ENCODE measurements at places on chromosomes 7 and 10. TPM values are rescaled to one million over a fixed set of nuclear protein-coding genes. Genes with fewer than 3 reads are reported as not detected.

Gene COL26A1
- polyA plus RNA-seq, result 0.11 TPM

Gene C10orf67
- 0.27 TPM for polyA plus RNA-seq

Gene CHST12
- 17.9 TPM for polyA plus RNA-seq

Gene CSGALNACT2
- 5.1 TPM for polyA plus RNA-seq

Gene GRM3
- 0.05 TPM for polyA plus RNA-seq

Gene SDHAF3
- polyA plus RNA-seq, result 20.3 TPM

Gene SEMA4G
- polyA plus RNA-seq, result 3.2 TPM

Gene CNNM1
- polyA plus RNA-seq, result 0.20 TPM

Gene RET
- polyA plus RNA-seq, result 0.59 TPM

Gene KLF14
- 0.09 TPM for polyA plus RNA-seq

Gene PLPP4
- polyA plus RNA-seq, result 0.09 TPM

Gene LIPJ
- polyA plus RNA-seq, result 0.02 TPM

Data from right cardiac atrium (tissue), 5 donors.